ENCODE measurements at places on chromosomes 11 and 22.

DNA sequence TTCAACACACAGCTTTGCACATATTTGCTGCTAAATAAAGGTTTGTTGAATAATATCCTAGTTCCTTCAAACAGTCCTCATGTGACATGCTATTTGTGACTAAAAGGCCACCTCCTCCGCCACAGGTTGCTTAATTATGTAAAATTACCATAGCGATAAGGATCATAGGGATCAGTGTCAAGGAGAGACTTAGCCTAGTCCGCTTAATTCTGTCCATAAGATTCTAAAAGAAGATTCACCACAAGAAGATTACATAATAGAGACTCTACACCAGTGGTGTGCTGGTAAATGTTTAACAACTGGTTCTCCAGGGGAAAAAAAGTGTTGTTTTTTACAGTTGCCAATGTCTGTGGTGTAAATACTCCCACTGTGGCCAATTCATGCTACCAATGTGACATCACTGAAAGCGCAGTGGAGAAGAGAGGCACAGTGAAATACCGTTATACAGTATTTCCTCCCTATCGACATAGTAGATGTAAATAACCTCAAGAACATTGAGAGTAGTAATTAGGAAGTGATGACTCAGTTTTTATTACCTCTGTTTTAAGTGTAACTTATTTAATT is 4.2 kb upstream of the CHRDL2 start:
- no peak for DNase-seq

DNA sequence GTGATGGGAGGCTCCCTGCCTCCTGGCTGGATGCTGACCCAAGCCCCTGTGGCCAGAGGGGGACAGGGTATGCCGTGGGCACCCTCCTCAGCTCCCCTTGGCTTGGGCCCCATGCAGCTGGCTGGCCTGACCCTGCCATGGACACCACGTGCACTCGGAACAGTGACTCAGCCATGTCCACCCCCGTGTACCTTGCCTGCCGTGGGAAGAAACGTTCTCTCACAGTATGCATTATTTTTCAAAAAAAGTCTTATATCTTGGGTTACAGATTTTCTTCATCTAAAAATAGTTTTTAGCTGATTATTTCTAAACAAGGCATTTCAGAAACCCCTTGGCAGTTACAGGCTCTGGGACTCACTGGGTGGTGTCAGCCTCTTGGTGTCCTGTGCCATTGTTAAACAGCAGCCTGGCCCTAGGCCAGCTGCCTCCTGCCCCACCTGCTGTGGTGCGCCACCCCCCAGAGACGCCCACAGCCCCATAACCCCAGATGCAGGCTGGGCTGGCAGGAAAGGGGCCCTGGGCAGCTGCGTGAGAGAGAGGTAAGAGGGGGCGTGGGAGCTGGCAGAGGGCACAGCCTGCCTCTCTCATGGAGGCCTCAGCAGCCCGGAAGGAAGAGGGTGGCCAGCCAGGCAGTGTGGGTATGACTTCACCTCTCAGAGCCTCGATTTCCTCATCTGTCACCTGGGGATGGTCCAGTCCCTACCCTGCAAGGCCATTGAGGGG is 99.8 kb downstream of the MORC2 start:
- DNase-seq: no peak

DNA sequence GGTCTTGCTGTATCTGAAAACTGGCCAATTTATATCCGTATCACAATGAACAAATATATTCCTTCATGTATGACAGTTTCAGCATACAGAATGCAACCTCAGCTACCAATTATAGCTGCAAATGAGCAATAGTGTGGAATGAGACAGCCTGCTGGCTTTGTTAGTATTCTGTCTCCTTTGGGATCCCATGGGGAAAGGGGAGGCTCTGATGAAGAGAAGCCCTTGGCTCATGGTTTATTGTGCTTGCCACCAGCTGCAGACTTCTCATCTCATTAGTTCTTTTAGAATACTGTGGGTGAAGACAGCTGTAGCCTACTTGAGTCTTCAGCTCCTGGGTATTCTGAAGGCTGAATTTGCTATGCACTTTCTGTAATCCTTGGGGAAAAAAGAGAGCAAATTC is 42.4 kb downstream of the PITPNB start:
- DNase-seq: no peak

GRCh38 chr11:120956710-120957495 is 67.0 kb upstream of the TBCEL start:
- peak; percentile 6 for DNase-seq

DNA sequence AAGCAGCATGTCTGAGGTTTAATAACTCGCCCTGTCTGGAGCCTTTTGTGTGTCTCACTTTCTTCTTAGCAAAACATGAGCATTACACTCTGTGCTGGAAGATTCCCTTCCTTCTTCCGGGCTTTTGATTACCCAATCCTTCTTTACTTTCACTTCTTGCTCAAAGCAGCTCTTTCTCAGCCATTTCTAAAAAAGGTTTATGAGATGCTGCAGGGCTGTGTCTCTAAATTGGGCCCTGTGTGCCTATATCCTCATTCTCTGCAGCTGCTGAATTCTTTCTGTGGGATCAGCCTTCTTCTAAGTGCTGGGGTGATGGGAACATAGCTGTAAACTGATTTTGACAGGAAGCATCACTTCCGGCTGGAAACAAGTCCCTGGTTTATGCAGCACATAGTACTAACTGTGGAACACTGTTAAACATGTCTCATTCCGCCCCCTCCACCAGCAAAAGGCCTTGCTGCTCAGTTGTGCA is 71.8 kb downstream of the PIWIL4 start:
- DNase-seq: no peak

GRCh38 chr11:118886681-118887111 is 3.0 kb downstream of the CXCR5 start:
- DNase-seq: no peak

GRCh38 chr11:102780491-102780918 is at the start of gene MMP10:
TSS of gene MMP10 (minus strand) at chr11:102780628. CDS start at chr11:102780591, 37 bp downstream.
- no peak for DNase-seq

DNA sequence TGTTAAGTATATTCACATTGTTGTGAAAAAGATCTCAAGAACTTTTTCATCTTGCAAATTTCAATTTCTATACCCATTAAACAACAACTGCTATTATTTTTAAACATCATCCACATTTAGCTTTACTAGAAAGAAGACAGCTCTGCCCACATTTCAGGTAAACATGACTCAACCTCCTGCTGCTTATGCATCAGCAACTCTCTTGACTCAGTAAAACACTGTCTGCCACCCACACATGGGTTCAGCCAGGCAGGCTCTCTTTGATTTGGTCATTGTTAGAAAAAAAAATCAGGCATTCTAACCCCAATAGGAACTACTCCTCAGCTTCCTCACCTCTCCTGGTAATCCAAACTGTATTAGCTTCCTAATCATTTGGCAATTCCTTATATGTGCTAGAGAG is 5.1 kb upstream of the ENDOD1 start:
- DNase-seq: peak; percentile 46

- no peak for DNase-seq
Observed at GRCh38 chr11:59841514-59841913, 3.8 kb downstream of the CBLIF start.

- peak; percentile 90 for DNase-seq
Observed at GRCh38 chr22:43142880-43143562, at the start of gene MCAT. TSS of gene MCAT (minus strand) at chr22:43143398. CDS start at chr22:43143348, 50 bp downstream.

- peak; percentile 19 for DNase-seq
Observed at GRCh38 chr11:61333550-61334433, 764 bp downstream of the TKFC start.

- DNase-seq: peak; percentile 84
Observed at GRCh38 chr22:17785185-17786184, 11.2 kb upstream of the BID start.

DNA sequence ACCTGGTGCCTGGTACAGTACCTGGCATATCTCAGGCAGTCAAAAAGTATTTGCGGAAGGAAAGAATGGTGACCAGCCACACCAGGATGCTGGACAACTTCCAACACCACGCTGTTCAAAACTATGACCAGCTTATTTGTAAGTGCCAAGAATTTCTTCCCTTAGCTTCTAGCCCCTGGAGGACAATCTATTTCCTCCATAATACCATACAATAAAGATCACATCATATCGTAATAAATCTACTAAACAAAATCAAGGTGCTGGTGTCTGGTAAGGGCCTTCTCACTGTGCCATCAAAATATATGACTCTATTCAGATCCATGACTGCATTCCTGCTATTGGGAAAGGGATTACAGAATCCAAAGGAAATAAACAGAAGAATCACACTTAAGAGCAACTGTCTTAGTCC is 51.5 kb downstream of the ALG9 start:
- DNase-seq: no peak

DNA sequence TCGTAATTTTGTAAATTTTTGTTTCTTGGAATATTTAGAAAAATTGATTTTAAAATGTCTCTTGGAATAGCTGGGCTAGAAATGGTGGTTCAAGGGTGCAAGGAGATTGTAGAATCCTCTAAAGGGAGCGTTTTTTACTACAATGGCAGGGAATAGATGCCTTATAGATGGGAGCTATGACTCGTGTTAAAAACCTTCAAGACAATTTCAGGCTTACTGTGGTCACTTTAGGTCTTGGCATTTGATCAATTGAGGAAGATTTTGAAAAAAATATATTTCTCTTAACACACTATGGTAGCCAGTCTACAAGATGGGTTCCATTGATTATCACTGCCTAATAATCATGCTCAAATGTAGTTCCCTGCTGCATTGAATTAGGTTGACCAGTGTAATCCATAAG is 25.0 kb downstream of the METTL15 start:
- no peak for DNase-seq

GRCh38 chr22:30918761-30919160 is 49.8 kb downstream of the MORC2 start:
- DNase-seq: no peak

DNA sequence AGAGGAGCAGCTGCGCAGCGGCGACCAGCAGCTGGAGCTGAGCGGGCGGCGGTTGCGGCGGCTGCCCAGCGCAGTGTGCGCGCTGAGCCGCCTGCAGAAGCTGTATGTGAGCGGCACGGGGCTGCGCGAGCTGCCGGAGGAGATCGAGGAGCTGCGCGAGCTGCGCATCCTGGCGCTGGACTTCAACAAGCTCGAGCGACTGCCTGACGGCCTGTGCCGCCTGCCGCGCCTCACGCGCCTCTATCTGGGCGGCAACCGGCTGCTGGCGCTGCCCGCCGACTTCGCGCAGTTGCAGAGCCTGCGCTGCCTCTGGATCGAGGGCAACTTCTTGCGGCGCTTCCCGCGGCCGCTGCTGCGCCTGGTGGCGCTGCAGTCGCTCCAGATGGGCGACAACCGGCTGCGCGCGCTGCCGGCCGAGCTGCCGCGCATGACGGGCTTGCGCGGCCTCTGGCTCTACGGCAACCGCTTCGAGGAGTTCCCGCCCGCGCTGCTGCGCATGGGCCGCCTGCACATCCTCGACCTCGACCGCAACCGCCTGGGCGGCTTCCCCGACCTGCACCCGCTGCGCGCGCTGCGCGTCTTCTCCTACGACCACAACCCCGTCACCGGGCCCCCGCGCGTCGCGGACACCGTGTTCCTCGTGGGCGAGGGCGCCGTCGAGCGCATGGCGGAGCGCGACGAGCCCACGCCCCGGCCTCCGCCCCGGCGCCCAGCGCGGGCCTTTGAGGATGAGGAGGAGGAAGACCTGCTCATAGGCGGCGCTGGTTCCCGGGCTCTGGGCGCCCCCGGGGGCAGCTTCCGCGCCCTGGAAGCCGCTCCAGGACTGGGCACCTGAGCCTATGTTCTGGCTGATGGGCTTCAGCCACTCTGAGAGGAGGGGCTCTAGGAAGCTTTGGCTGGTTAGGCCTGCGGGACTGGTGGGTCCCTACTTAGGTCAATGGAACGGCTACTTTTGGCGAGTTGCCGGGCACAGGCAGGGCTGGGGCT is 787 bp downstream of the LRRC10B start:
- peak; percentile 70 for DNase-seq

DNA sequence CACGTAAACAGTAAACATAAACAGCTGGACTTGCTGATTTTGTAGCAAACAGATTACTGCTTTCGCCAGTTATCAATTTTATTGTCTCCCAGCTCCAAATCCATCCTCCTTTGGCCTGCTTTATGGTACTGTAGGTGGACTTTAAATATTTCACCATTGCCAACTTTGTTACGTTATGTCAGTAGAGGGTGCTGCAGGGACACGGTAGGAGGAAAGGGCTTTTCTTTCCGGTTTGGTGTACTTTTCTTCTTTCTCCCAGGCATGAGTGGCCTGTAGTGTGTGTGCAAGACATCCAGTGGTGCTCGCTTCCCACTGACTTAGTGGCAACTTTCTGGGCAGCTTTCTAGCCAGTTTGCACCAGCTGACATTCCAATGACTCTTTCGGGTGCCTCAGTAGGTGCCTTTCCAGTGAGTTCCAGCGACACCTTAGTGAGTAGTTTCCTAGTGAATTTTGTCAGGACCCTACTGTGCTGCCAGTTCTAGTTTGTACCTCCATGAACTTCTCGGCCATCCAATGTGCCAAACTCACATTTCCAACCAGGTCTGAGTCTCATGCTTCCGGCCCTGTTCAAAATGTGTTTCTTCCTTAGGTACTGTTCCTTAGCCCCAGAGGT is 267.6 kb upstream of the TENM4 start:
- DNase-seq: no peak

DNA sequence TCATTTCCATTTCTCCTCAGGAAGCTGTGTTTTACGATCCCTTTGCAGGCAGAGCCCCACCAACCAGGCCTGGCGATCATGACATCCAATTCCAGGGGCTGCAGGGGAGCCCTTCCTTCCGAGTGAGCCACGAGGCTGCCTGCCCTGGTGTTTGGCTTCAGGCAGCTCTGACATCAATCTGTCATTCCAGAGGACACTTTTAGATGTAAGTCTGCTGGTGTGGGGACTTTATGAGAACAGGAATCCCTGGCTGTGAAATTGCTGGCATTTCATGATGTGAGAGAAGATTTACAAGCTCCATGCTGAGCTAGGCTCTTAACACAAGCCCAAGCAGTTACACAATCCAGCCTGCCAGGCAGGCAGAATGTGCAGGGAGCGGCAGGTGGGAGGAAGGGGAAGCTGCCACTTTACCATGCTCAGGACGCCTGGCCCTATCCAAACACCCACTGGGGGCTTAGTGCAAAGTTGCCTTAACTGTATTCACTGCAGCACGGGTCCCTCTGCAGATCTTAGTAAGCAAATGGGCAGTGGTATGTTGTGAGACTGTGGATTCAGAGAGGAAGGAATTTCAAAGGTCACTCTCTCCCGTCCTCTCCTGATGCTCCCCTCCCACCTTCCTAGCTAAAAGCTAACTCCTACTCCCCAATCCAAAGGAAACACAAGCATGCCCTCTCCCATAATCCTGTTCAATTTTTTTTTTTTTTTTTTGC is 43.4 kb upstream of the MICAL2 start:
- no peak for DNase-seq

All from activated naive CD8-positive, alpha-beta T cell treated with anti-CD3 and anti-CD28 coated beads, Interleukin-2, amount 50 U/mL, for 24 hours (primary cell).